ENCODE measurements at places on chromosomes 3 and 15.

- no peak for DNase-seq
Observed at GRCh38 chr15:92884436-92885223, 15.5 kb upstream of the CHD2 start.

DNA sequence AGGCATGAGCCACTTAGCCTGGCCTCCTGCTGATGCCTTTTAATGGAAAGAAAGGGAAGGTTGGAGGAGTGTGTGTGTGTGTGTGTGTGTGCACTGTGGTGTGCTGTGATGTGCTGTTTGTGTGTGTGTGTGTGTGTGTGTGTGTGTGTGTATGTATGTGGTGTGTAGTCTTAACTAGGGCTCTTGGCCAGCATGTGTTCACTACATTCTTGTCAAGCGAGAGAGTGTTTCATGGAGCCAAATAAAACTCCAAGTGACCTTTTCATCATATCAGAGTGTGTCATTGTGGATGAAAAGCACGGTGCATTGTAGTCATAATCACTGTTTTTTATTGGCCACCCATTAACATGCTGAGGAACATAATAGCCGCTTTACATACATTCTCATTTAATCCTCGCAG, 30.8 kb upstream of the BHLHE40 start:
- DNase-seq: no peak

GRCh38 chr3:31695280-31696008, 162.7 kb downstream of the STT3B start:
- no peak for DNase-seq

- DNase-seq: no peak
Observed at GRCh38 chr3:46469680-46470357, 5.1 kb upstream of the LTF start.

DNA sequence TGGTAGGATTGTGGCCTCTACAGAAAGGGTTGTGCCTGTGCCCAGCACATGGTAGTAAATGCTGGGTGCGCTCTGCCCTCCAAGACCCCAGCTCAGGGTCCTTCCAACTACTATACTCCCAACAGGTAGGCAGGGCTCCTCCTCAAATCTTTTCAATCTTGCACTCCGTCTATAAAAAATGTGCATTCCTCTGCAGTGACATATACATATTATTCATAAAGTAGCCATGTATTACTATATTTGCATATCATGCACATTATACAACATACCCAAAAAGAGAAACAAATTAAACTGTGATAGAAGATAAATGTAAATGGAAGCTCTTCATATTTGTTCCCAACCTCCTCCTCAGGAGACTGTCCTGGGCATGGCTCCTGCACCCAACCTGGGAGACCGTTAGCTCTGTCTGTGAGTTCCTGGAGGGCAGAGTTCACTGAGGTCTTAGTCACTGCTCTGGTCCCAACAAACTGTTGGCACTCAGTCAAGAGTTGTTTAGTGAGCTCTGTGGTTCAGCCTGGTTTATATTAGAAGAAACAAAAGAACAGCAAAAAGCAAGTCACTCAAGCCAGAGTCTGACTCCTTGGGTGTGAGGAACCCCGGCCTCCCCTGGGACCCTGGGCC, 47.7 kb upstream of the GRIP2 start:
- no peak for DNase-seq

DNA sequence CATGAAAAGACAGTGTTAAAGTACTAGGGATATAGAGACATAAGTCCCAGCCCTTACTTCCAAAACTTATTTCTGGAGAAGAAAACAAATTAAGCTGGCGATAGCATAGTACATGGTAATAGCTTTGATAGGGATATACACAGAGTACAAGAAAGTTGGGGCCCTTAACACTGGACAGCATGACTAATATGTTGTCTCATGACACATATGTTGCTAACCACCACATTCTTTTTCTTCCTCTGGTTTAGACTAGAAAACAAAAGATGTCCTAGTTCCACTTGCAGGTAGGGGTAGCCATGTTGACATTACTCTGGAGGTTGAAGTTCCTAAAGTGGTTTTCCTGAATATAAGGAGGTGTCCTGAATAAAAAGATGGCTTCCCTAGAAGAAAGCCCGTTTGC, 75.3 kb downstream of the RFX7 start:
- DNase-seq: no peak

GRCh38 chr15:69543681-69544364, 91.2 kb downstream of the RPLP1 start:
- no peak for DNase-seq

GRCh38 chr3:175207361-175207760, 348.2 kb downstream of the NAALADL2 start:
- DNase-seq: no peak

DNA sequence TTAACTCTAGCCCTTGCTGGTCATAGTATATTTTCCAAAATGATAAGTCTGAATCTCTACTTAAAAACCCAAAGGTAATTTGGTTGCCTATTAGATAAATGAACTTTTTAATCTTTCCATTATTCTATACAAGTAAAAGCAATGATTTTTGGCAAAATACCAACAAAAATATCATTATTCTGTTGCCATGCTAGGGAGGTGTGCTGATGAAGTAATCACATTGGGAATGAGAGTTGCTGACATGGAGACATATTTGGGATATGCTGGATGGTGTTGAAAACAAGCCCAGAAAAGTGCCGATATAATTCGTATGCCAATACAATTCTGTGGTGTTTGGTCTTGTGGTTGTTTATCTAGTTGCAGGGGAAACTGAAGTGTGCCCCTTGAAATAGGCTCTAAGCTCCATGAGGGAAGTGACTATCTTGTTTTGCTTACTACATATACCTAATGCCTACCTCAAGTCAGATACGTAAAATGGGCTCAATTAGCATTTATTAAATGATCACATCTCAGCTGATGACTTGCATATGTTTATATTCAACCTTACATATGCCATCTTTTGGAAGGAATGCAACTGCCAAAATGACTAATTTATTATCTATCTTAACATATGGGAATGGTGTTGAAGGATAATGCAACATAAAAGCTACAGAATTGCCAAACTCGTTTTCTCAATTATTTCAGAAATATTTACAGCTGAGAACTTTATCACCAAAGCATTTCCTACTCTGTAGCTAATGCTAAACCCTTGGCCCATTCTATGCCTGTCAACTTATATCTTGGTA, 5.8 kb downstream of the TOPBP1 start:
- DNase-seq: no peak

DNA sequence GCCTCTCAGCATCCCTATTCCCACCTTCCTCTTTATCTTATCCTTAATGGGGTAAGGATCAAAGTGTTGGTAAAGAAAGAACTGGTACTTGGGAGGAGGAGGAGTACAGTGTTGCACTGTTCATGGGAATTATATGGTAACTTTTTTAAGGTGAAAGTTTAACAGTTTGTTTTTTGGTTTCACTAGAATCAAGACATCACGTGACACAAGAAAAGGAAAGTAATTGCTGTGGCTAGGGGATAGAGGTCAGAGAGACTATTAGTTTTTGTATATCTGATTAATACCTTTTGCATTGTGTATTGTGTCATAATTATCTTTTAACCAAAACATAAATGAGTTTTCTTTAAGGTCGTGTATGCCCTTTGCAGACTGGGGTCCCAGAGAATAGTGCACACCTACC, 23.5 kb upstream of the SLC24A5 start:
- DNase-seq: no peak

DNA sequence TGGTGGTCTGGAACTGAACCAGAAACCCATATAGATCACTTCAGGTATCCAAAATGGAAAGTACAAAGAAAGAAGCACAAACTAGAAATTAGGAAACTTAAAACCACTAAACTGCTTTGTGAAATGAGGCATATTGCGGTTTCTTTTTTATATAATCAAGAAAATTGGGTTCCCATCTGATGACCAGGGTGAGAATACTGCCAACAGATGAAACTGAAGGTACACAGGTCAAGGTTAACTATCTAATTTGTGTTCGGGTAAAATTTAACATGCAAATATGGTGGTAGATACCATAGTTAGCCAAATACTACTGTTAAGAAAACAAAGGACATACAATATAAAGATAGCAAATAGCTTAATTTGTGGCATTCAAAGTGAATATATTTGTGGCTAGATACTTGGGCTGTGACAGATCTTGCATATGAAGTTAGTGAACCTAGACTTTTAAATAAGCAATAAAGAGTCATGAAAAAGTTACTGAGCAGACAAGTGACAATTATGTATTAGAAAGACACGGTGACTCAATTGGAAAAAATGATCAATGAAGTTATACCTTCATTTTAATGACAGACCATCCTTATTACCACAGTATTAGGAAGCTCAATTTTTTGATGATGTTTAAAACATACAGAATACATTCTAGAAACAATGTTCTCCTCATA, 127.4 kb downstream of the NR2E3 start:
- no peak for DNase-seq

GRCh38 chr3:172824229-172824628, 73.7 kb downstream of the ECT2 start:
- no peak for DNase-seq

DNA sequence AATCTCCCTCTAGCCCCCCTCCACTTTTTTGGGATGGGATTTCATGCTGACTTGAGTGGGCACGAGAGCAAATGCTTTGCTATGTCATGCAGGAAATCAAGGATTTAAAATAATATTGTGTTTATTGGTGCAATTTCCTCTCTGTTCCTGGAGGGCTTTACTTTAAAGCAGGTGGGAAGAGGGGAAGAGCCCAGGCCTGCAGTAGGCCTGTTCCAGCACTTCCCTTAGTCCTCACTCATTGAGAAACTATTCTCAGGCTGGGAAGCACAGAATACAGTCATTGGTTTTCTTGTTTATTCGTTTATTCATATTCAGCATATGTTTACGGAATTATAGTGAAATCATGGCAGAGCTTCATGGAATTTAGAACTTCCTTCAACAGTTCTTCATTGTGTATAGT, 41.7 kb upstream of the SPSB4 start:
- DNase-seq: no peak

- DNase-seq: no peak
Observed at GRCh38 chr15:65920825-65921309, 51.6 kb downstream of the RAB11A start.

DNA sequence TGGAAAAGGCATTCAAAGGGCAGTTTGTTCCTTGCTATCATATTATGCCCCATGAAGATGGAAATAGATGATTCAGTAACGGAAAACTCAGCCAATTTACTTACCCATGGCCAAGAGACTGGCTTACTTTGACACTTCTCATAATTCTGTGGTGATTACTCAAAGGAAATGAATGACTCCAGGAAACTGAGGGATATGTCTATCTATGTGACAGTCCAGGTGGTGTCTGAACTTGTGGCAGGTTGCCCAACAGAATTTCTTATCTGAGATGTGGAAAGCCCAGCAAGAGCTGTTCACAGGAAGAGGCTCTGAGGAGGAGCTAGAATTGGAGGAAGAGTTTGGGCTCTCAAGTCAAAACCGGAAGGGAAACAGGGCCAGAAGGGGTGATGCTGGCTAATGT, 91.2 kb downstream of the KCNAB1 start:
- no peak for DNase-seq

- no peak for DNase-seq
Observed at GRCh38 chr15:81006124-81006523, 5.4 kb downstream of the TLNRD1 start.

- no peak for DNase-seq
Observed at GRCh38 chr15:59232476-59232875, 25.8 kb downstream of the LDHAL6B start.

DNA sequence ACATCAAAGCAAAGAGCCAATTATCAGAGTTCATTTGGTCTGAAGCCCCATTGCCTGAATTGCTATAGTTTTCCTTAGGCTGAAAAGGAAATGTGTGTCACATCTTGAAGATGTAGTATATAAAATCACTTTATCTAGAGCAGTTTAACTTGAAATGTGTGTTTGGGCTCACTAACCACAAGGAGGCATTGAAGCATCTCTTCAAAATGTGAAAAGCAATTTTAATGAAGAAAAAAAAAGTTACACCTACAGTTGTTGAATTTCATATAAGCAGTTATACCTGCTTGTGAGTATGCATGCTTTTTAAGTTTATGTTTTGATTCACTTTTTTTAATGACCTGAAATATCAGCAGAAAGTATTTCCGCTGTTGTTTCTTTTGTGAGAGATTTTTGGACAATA, 129.3 kb downstream of the IQCH start:
- DNase-seq: no peak

DNA sequence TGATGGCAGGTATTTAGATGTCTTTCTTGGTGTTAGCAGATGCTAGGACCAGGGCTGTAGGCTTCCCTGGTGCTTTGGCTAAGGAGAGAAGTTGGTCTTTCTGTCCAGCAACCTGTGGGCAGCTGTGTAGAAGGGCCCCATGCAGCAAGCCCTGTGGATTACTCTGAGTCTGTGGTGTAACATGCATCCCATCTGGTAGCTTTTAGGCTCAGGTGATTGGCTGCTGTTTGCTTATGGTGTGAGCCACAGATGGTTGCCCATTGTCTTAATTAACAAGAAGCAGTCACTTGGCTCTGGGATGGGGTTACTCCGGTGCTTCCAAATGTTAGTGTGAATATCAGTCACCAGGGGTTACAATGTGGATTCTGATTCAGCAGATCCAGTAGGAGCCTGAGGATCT, 368.6 kb upstream of the C2CD4B start:
- DNase-seq: peak; percentile 64

- no peak for DNase-seq
Observed at GRCh38 chr3:50044976-50045375, 43.7 kb upstream of the RBM5 start.

GRCh38 chr3:56691165-56692000, 8.3 kb upstream of the TASOR start:
- no peak for DNase-seq

DNA sequence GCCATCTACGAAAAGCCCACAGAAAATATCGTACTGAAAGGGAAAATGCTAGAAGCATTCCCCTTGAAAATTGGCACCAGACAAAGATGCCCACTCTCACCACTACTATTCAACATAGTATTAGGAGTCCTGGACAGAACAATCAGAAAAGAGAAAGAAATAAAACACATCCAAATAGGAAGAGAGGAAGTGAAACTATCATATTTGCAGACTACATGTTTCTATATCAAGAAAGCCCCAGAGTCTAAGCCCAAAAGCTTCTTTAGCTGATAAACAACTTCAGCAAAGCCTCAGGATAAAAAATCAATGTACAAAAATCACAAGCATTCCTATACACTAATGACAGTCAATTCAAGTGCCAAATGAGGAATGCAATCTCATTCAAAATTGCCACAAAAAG, 15.6 kb downstream of the OR5K3 start:
- DNase-seq: no peak

- DNase-seq: no peak
Observed at GRCh38 chr3:182704926-182705325, 88.4 kb upstream of the ATP11B start.

GRCh38 chr3:189368384-189368783, 196.6 kb downstream of the TPRG1 start:
- DNase-seq: no peak

DNA sequence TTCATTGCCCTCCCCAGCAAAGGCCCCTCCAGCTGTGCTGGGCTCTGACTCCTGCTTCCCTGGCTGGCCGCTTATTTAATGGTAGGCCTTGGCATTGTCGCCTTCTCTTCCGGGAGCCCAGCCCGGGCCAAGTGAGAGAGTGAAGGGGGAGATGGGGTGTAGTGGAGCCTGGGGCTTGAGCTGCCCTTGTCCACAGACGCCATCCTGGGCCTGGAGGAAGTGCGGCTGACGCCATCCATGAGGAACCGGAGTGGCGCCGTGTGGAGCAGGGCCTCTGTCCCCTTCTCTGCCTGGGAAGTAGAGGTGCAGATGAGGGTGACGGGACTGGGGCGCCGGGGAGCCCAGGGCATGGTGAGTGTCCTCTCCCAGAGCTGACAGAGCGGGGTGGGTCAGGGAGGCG, 3.3 kb downstream of the LMAN1L start:
- DNase-seq: no peak

- DNase-seq: no peak
Observed at GRCh38 chr3:45593708-45594601, 596 bp upstream of the LIMD1 start.
